ENCODE measurements at places on chromosomes 3 and 15. TPM values are rescaled to one million over a fixed set of nuclear protein-coding genes. Genes with fewer than 3 reads are reported as not detected.

GRCh38 chr3:65783117-65783516 is 255.6 kb downstream of the MAGI1 start:
- H3K27ac ChIP-seq = no peak overlapping the region
- no peak for DNase-seq
- no peak overlapping the region for H3K4me3 ChIP-seq
- H3K4me1 ChIP-seq = peaks cover 3% of the 10 kb centered on the region
- no peaks in the 10 kb centered on the region for H3K27me3 ChIP-seq

GRCh38 chr3:117842086-117842485 is 1132.5 kb downstream of the TUSC7 start:
- DNase-seq = no peak
- H3K27ac ChIP-seq = no peak overlapping the region
- H3K36me3 ChIP-seq = no peaks in the 10 kb centered on the region
- H3K4me1 ChIP-seq = no peaks in the 10 kb centered on the region
- no peaks in the 10 kb centered on the region for H3K27me3 ChIP-seq

DNA sequence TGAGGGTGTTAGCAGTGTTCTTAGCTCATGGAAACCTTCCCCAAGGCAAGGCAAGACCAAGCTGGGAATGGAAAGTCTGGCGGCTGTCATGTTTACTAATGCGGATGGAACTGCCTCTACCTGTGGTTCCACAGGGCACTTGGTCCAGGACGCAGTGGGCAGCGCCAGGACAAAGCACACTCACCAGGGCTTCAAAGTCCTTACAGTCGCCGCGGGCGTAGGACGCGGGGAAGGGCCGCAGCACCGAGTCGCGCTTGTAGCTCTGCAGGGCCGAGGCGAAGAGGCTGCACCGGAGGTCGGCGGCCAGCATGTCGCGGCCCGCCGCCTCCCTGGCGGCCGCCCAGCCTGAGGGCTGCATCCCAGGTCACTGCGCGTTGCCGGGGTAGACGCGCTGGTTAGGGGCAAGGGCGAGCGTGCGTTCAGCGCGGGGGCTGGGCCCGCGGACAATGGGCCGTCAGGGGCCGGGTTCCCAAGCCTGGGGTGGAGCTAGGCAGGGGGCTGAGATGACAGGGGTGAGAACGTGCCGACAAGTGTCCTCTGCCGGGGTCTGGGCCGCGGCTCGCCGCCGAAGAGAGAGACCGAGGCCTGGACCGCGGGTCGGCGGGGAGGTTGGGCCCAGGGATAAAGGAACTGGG is 497 bp downstream of the PARP16 start:
- peak overlapping the region; percentile 91 for H3K27ac ChIP-seq
- H3K36me3 ChIP-seq = no peaks in the 10 kb centered on the region
- H3K27me3 ChIP-seq = no peaks in the 10 kb centered on the region

DNA sequence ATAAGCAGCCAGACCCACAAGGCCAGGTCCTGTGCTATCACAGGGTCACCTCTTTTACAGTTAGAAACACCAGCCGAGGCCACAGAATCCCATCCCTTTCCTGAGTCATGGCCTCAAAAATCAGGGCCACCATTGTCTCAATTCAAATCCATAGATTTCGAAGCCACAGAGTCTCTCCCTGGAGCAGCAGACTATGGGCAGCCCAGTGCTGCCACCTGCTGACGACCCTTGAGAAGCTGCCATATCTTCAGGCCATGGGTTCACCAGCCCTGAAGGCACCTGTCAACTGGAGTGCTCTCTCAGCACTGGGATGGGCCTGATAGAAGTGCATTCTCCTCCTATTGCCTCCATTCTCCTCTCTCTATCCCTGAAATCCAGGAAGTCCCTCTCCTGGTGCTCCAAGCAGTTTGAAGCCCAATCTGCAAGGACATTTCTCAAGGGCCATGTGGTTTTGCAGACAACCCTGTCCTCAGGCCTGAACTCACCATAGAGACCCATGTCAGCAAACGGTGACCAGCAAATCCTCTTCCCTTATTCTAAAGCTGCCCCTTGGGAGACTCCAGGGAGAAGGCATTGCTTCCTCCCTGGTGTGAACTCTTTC is 39.6 kb downstream of the TGM4 start:
- H3K4me3 ChIP-seq = no peak overlapping the region
- no peak overlapping the region for H3K27ac ChIP-seq
- peaks cover 5% of the 10 kb centered on the region for H3K36me3 ChIP-seq
- H3K27me3 ChIP-seq = peaks cover 7% of the 10 kb centered on the region
- peak; percentile 72 for DNase-seq

Gene GCNT3
- total RNA-seq = 117 TPM

Gene LRRC31
- 18.0 TPM for total RNA-seq

Gene FGF12
- total RNA-seq = not detected

Gene TBC1D23
- 35.9 TPM for total RNA-seq

Gene CMTM7
- 16.0 TPM for total RNA-seq
